ENCODE measurements at places on chromosomes 12 and 14.

DNA sequence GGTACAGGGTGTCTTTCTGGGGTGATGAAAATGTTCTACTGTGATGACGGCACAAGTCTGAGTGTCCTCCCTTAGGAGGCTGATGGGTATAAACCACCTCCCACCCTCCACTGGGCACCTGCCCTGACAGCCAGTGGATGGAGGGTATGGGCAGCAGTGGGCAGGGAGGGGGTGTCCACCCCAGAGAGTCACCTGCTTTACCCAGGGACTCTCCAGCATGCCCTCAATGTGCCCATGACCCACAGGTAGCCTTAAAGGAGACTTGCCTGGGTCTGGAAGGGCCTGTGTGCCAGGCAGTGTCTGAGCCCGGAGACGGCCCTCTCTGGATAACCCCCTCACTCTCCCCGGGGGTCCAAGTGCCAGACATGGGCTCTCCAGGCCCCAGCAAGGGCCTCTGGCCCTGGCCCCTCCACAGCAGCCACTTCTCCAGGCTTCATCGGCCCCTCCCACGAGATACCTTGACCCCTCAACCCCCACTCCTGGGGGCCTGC lies 38.8 kb downstream of the CCNK start:
- no peak overlapping the region for H3K4me3 ChIP-seq
- no peak overlapping the region for H3K27ac ChIP-seq
- peaks cover 1% of the 10 kb centered on the region for H3K4me1 ChIP-seq
- no peaks in the 10 kb centered on the region for H3K36me3 ChIP-seq
- H3K27me3 ChIP-seq = no peaks in the 10 kb centered on the region
- no peak for DNase-seq

- H3K27ac ChIP-seq = no peak overlapping the region
- no peak overlapping the region for H3K4me3 ChIP-seq
- no peaks in the 10 kb centered on the region for H3K27me3 ChIP-seq
- no peaks in the 10 kb centered on the region for H3K36me3 ChIP-seq
- no peaks in the 10 kb centered on the region for H3K4me1 ChIP-seq
- DNase-seq = no peak
Measured at GRCh38 chr14:28651148-28651547, 115.4 kb upstream of the FOXG1 start.

DNA sequence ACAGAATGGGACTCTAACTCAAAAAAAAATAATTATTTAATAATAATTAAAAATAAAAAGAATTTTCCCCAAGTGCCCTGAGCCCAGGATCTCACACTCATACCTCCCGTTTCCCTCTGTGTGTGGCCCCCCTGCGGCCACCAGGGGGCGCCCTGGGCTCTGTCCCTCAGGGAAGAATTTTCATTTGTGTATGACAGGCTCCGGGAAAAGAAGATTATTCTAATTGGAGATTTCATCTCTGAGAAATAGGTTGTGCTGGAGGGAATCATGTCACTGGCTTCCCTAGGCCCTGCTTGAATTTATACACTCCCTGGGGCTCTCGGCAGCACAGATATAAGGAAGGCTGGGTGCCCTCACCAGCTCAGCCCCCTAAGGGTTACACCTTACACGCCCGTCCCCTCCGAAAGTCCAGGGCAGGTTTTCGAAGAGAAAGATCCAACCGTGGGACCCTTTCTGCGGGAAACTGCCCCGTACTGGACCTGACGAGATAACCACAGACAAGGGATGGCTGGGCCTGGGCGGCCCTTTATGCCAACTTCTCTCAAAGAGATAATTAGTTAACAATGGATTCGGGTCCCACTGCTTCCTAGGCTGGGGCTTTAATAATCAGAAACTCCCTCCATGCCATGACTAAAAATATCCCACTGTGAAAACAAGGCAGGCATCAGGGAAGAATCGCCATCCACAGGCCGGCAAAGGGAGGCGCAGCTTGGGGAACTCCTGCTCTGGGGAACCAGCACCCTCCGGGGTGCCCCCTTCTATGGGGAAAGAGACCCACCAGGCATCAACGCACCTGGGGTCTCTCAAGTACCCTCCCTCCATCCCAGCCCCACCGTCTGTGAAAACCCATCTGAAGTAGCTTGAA lies 80.7 kb downstream of the KDM2B start:
- peaks cover 5% of the 10 kb centered on the region for H3K36me3 ChIP-seq
- no peaks in the 10 kb centered on the region for H3K27me3 ChIP-seq
- peak; percentile 92 for DNase-seq
- peaks cover 11% of the 10 kb centered on the region for H3K4me1 ChIP-seq

GRCh38 chr14:91412939-91413338 lies 4.7 kb downstream of the CCDC88C start:
- peak overlapping the region; percentile 62 for H3K27ac ChIP-seq
- H3K4me3 ChIP-seq = peak overlapping the region; percentile 90
- peaks cover 59% of the 10 kb centered on the region for H3K36me3 ChIP-seq
- DNase-seq = no peak
- no peaks in the 10 kb centered on the region for H3K27me3 ChIP-seq

DNA sequence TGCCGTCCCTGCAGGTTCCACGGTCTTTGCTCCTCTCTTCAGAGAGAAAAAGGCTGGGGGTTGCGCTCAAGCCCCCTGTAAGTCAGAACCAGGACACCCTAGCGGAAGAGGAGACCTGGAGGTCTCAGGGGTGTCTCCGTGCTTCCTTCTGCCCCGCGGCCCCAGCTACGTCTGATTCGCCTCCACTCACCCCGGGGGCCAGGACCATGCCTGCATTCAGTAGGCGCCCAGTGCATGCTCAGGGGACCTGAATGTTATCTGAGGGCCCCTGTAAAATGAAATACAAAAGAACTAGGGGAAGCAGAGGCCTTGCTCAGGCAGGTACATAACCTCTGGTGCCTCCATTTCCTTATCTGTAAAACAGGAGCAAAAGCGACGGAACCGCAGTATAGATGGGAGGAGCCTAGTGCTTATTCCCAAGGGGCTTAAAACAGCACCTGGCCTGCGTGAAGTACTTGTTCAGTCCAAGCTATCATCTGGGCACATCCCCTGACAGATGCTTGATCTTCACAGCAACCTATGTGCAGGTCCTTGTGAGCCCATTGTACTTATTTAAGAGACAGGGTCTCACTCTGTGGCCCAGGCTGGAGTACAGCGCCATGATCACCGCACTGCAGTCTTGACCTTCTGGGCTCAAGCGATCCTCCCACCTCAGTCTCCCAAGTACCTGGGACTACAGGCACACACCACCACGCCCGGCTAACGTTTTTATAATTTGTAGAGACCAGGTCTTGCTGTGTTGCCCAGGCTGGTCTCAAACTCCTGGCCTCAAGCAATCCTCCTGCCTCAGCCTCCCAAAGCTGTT lies 110.3 kb upstream of the NCOR2 start:
- no peak overlapping the region for H3K4me3 ChIP-seq
- H3K36me3 ChIP-seq = no peaks in the 10 kb centered on the region
- H3K4me1 ChIP-seq = peaks cover 3% of the 10 kb centered on the region
- no peak overlapping the region for H3K27ac ChIP-seq

GRCh38 chr14:32099473-32099872 lies 22.4 kb downstream of the ARHGAP5 start:
- peaks cover 20% of the 10 kb centered on the region for H3K4me1 ChIP-seq
- DNase-seq = no peak
- no peak overlapping the region for H3K27ac ChIP-seq

DNA sequence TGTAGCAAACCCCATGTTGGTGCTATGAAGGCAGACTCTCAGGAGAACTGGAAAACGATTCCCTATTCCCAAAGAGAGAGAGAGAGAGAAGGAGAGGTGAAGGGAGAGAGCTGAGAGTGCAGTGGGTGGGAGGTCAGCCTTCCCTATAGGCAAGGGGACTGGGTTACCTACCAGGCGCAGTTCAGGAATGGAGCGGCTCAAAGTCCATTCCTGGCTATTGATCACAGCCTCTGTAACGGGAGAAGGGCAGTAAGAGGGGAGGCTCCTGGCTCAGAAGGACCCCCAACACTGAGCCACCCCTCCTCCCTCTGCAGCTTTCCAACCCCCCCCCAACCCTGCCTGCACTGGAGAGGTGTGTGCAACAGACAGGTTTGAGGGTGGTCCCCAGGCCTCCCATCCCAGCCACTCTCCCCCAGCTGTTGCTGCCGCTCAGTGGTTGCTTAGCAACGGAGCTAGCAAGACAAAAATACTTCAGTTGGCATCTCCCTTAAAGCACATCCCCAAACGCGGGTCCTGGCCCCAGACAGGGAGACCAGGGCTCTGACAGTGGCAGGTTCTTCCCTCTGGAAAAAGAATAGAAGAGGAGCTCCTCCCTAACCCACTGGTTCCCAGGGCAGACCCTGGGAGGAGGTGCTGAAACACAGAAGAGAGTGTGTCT lies 3.2 kb downstream of the AGAP2 start:
- H3K27ac ChIP-seq = peak overlapping the region; percentile 7
- peaks cover 21% of the 10 kb centered on the region for H3K4me1 ChIP-seq
- no peaks in the 10 kb centered on the region for H3K27me3 ChIP-seq
- H3K4me3 ChIP-seq = no peak overlapping the region
- H3K36me3 ChIP-seq = peaks cover 51% of the 10 kb centered on the region
- DNase-seq = no peak

GRCh38 chr14:73591690-73592449 lies at the start of gene ACOT4:
Gene ACOT4, plus strand, starts transcription at chr14:73591873. Its CDS starts 87 bp downstream, at chr14:73591960.
- H3K36me3 ChIP-seq = no peaks in the 10 kb centered on the region
- H3K27ac ChIP-seq = peak within 1 kb of the TSS; percentile 39
- peaks cover 6% of the 10 kb centered on the region for H3K27me3 ChIP-seq

- no peak for DNase-seq
- H3K4me3 ChIP-seq = no peak overlapping the region
- H3K27me3 ChIP-seq = no peaks in the 10 kb centered on the region
- no peaks in the 10 kb centered on the region for H3K4me1 ChIP-seq
Measured at GRCh38 chr12:40793471-40793870, 101.2 kb downstream of the CNTN1 start.

DNA sequence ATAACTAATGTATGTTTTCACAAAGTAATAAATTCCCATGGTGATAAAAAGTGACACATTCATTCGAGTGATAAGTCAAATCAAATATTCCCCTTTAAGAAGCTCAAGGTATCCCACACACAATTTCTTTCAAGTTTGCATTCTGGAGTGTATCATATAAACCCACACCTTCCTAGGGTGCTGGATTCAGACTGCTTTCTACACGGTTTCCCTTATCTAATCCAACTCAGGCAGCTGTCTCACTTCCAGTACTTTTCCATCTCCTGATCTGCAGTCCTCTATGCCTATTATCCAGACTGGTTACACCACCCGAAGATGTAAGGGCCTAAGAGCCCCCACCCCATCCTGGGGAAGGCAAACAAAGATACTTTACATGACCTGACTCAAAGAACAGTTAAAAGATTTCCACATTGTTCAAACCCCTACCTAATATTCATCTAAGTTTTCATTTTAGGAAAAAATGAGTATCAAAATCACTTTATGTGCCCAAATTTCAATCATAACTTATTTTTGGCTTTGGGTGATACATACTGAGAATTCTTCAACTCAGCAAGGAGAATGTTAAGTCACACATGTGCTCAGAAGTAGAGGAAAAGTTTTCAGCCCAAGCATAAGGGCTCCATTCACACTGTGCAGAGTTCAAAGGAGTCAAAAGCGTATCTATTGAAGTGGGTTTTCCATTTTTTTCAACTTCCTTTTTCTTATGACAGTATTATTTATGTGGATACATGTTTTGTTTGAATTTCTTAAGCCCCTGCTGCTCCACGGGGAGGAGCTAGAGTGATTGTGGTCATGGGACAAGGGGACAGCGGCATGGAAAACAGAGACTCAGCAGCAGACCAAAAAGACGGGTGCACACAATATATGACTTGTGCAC lies 41.8 kb downstream of the CORO1C start:
- H3K36me3 ChIP-seq = peaks cover 2% of the 10 kb centered on the region
- DNase-seq = peak; percentile 76
- H3K27ac ChIP-seq = peak overlapping the region; percentile 97
- H3K4me3 ChIP-seq = peak overlapping the region; percentile 77

DNA sequence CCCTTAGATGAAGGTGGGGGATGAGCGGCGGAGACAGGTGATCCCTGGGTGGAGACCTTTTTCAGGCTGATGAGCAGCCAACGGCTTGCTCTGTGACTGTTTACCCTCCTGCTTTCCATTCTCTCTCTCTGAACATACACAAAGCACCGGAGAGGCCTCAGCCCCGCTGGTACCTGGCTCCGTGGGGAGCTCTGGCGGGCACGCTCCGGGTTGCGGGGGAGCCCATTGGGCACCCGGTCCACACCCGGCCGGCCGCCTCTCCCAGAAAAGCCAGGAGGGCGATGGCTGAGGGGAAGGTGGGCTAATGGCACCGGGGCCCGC lies 545 bp downstream of the SMARCC2 start:
- peaks cover 35% of the 10 kb centered on the region for H3K36me3 ChIP-seq
- H3K4me1 ChIP-seq = peaks cover 42% of the 10 kb centered on the region
- DNase-seq = peak; percentile 75
- H3K4me3 ChIP-seq = peak overlapping the region; percentile 97

- H3K4me3 ChIP-seq = no peak overlapping the region
- DNase-seq = no peak
- H3K27ac ChIP-seq = no peak overlapping the region
- H3K4me1 ChIP-seq = no peaks in the 10 kb centered on the region
- H3K36me3 ChIP-seq = no peaks in the 10 kb centered on the region
Measured at GRCh38 chr14:83734431-83734830, 1795.5 kb upstream of the FLRT2 start.

DNA sequence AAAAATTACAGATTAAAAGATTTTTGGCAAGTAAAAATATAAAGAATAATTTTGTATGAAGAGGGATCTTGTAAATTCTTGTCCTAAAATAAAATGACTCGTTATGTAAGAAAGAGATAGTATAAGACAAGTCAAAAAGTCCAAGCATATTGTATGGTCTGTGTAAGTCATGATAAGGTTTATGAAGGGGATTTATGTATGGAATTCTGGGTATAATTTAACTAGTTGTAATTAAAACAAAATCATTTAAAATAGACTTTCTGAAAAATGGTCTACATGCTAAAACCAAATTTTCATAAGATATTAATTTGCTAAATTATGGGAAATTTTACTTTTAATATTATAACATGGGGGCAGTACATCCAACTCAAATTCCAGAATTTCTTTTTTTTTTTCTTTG lies 17.6 kb upstream of the PEX5 start:
- DNase-seq = no peak
- H3K36me3 ChIP-seq = no peaks in the 10 kb centered on the region
- H3K27ac ChIP-seq = no peak overlapping the region
- no peaks in the 10 kb centered on the region for H3K4me1 ChIP-seq
- H3K27me3 ChIP-seq = peaks cover 17% of the 10 kb centered on the region

DNA sequence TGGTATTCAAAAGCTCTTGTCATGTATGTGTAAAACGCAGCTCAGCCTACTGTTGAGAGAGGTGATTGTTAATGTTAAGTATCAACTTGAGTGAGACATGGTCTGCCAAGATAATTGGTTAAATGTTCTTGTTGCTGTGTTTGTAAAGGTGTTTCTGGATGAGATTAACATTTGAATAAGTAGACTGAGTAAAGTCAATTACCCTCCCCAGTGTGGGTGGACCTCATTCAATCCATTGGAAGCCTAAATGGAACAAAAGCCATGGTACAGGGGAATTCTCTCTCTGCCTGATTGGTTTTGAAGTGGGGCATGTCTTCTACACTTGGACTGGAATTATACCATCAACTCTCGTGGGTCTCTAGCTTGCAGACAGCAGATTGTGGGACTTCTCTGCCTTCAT lies 63.8 kb upstream of the RERGL start:
- no peaks in the 10 kb centered on the region for H3K36me3 ChIP-seq
- no peaks in the 10 kb centered on the region for H3K4me1 ChIP-seq
- no peak for DNase-seq
- H3K4me3 ChIP-seq = no peak overlapping the region
- H3K27ac ChIP-seq = no peak overlapping the region
- H3K27me3 ChIP-seq = no peaks in the 10 kb centered on the region

- no peaks in the 10 kb centered on the region for H3K36me3 ChIP-seq
- peak overlapping the region; percentile 20 for H3K27ac ChIP-seq
- peaks cover 7% of the 10 kb centered on the region for H3K4me1 ChIP-seq
- H3K27me3 ChIP-seq = peaks cover 27% of the 10 kb centered on the region
Measured at GRCh38 chr12:2627076-2627834, 167.5 kb upstream of the FKBP4 start.

Data from activated CD4-positive, alpha-beta T cell treated with anti-CD3 and anti-CD28 coated beads, Interleukin-2, amount 10 ng/mL, durations not matched to agents 24 days and 14 days (primary cell).